ENCODE measurements at places on chromosomes 11 and 22.

- no peak for DNase-seq
Measured at GRCh38 chr11:132818951-132819350, 713.4 kb downstream of the OPCML start.

DNA sequence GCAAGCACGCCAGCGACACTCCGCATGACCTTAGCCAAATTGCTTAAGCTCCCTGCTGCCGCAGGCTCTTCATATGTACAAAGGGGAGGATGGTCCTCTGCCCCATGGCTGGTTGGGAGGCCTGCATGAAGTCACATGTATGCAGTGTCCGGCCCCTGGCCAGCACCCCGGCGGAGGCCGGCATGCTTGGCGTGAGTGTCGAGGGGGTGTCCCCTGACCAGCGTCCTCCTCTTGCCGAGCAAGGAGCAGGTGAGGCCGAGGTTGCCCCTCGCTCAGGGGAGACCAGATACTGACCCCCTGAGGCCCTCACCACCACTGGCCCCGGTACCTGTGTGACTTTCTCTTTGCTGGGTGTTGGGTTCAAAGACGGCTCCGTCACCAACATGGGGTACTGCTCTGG is 50.2 kb downstream of the DHCR7 start:
- DNase-seq = no peak

DNA sequence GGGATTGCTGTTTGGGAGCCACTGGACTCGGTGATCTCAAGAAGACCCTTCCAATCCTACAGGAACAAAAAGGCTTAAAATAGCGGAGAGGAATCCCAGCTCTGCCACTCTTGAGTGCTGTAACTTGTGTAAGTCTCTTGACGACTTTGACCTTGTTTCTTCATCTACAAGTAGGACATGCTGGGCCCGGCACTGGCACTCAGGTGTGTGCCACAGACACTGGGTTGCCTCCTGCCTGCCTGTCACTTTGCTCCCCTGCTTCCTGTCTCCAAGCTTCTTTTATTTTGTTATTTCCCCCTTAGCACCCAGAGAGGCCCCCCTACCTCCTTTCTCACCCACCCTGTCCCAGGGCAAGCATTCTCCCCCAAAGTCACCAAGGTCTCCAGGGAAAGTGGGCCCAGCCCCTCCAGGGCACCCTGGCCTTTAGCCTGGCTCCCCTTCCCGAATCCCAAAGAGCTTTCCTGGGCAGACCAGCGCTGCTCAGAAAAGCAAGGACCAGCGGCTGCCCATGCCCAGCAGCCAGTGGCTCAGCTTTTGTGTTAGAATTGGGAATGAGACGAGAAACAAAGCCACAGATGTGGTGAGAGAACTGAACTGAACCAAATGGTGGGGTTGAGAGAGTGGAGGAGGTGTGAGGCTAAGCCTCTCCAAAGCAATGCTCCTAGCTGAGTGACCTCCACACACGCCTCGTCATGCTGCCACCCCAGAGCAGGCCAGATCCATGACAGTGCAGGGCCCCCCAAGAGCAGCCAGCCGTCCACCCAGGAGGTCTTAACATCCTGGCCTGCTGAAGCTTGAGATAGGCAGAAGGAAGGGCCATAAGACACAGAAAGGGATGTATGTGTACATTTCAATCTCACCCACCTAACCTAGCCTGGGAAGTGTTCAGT is 4.5 kb downstream of the TRIM29 start:
- DNase-seq = no peak

DNA sequence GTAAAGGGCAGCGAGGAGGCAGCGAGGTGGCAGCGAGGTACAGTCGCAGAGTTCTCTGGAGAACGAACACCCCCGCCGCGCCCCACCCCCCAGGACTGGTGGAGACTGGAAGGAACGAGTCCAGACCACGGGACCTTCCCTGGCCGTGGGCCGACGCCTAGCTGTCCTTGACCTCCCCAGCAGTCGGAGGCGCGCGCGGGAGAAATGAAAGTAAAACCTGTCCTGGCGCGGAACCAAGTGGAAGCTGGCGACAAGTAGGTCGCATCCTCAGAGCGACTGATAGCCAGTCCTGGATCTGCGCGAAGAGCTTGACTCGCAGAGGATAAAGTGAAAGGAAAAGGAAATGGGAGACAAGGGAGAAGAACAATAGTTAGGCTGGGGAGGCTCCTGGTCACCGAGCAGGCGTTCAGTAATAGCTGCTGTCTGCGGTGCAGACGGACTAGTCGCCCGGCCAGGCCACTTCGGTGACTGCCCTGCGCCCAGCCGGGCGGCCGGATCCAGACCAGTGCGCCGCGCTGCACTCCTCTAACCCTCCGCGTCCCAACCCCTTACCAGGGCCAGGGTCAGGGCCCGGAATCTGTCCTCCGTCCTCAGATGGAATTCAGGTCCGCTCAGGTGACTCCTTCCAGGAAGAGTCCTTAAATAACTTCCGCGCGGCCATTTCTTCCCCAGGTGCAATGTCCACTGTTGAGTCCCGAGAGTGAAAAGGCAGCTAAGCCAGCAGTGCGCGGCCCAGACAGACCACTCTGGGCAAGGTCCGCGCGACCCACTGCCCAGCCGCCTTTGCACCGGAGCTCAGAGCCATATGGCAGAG is 1.9 kb upstream of the ADM start:
- DNase-seq = peak; percentile 86

DNA sequence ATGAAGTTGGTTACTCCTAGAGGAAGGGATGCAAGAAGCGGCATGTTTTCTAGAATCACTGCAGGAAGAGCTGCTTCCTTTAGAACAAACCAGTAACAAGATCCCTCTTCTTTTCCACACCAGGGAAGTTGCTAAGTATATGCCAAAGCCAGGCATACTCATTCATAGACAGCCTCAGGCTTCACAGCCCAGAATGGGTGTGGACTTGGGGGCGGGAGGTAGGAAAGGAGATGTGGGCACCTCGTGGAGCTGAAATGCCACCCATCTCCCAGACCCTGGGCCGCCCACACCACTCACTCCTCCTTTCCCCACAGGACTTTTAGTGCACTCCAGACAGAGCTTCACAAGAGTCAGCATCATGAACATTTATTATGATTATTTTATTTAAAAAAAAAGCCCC is 16.0 kb upstream of the TMEM121B start:
- no peak for DNase-seq

- no peak for DNase-seq
Measured at GRCh38 chr11:88300888-88301487, 36.5 kb downstream of the CTSC start.

DNA sequence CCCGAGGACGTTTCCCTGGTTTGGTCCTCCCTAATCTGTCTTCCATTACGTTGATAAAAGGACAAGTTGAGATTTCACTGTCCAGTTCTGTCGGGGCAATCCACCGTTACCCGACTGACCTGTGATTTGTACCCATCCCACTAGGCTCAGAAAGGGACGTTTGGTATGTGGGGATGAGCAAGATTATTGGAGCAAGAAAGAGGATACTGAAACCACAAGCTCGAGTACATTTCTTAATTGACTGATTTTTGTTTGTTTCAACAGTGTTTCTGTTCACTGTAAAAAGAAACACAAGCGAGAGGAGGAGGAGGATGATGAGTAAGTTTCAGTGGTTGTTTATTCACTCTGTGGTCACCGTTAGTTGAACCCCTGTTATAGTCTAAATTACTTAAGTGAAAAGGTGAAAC is 969 bp downstream of the CCDC117 start:
- DNase-seq = no peak

DNA sequence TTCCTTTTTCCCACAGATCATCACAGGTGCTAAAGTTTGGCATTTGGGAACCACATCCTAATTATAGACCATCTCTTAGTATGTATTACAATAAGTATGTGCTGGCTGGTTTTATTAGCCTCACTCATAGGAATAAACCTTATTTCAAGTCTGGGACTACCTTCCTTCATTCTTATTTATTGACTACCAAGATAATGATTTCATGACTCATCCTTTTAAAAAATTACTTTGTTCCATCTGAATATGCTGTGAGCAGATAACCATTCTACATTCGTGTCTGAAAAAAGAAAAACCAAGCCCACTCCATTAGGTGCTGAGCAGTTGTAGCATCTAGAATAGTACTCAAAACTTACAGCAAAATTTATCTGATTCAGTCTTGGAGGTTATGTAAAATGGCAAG is 12.3 kb downstream of the TNRC6B start:
- no peak for DNase-seq

DNA sequence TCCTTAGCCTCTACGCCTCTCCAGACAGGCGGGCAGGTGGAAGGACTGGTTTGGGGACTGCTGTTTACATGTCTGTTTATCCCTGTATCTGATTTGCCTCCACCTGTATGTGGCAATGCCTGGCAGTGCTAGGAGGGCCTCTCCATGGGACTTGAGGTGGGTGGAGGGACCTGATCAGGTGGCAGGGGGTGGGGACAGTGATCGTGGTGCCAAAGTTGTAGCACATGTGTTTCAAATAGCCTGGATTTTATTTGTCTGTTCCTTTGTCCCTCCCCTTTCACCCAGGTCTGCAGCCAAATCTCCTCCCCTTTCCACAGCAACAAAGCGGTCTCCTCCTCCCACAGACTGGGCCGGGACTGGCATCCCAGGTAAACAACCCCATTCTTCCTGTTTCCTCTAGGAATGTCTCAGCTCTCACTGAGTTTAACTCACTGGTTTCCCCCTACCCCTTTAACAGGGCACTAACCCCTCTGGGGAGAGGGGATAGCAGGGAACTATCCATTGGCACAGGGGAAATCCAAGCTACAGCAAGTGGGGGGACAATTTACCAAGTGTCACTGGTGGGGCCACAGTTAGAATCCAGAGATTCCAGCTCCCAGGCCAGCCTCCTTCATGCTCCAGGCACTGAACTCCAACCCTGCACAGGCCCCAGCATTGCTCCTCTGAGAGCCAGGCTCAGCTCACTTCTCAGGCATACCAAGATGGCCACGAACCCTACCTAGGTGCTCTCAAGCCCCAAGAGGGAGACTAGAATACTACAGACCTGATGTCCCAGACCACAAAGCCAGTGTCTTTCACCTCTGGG is 22.9 kb upstream of the TLCD5 start:
- peak; percentile 61 for DNase-seq

- no peak for DNase-seq
Measured at GRCh38 chr11:9601876-9602199, 28.4 kb downstream of the WEE1 start.

- DNase-seq = peak; percentile 65
Measured at GRCh38 chr11:68383976-68384501, 71.6 kb downstream of the LRP5 start.

DNA sequence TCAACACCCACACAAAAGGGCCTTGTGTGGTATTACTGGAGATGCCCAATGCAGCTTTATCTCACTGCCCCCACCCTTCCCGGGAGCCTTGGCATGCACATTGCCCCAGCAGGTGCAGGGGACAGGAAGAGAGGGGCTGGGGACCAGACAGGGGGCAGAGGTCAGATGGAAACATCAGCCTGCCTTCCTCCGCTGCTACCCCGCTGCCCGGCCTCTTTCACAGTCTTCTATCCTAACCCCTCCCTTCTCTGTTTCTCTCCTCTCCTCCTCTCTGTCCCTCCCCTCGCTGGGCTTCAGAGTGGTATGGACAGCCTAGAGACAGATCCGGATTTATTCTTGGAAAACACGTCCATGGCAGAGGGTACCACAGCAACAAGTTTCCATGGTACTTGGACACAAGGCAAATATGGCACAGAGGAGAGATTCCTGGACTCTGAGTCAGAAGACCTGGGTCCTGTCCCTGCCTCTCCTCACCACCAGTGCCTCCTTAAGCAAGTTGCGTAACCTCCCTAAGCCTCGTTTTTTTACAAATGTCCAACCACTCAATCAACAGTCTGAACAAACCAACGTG is 8.3 kb upstream of the IGSF9B start:
- no peak for DNase-seq

DNA sequence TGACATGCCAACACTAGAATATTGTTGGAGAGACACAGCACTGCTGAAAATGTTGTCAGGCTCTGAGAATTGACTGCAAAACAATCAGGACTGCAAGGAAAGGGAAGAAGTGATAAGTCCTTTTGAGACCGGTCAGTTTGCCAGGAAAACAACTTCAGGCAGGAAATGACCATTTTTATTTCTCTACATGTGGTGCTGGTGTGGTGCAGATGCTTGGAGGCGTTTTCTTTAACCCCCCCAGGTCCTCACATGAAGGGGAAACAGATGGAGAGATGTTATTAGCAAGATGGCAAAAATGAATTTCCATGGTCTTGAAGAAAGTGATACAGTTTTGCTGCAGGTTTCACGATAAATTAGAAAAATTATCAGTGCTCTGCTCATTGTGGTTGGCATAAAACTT is 5.7 kb downstream of the AP2A2 start:
- no peak for DNase-seq

DNA sequence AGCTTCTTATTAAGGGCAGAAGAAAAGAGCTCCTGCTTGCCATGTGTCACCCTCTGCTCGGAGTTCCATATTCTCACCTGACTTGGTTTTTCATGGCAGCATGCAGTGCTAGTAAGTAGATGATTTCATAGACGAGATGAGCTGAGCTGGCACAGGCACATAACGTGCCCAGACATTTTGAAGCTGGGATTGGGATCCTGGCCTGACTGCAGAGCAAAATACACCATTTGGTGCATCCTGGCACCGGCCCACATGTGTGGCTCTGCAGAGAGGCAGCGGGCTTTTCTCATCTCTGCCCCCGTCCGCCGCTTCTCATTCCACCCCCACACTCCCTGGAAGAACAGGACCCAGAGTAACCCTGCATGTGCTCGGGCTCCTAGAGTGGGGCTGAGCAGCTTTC is 24.8 kb downstream of the FAM118A start:
- no peak for DNase-seq

GRCh38 chr11:117090111-117090706 is 8.0 kb downstream of the SIK3 start:
- DNase-seq = no peak

DNA sequence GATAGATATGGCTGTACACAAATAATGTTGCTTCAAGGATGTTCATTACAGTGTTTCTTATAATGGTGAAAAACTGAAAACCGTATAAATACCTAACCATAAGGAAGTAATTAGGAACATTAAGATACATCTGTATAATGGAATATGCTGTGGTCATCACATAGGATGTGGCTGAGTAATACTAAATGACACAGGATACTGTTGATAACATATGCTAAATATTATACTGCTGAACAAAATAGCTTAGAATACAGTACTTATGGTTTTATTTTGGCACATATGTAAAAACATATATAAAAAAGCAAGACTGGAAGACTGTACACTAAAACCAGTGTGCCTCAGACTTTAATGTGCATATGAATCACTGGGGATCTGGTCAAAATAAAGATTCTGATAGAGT is 43.8 kb downstream of the FBXO7 start:
- DNase-seq = no peak

DNA sequence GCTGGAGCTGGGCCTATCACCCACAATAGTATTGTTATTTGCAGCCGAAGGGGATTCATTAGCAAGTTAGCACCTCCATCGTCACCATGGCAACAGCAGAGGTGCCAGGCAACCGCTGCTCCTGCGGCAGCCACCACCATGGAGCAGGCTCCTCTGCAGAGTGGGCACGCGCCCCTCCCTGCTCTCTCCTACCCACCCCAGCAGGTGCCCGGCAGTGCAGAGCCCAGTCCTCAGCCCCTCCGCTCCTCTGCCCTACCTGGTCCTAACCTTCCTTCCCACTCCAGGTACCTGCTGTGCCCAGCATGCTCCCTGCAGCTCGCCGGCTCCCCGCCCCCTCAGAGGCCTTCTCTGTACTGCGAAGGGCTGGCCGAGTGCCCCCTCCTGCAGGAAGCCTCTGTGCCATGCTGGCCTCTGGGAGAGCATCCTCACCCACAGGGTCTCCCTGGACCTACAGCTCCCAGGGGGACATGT is 3.6 kb downstream of the DUSP8 start:
- DNase-seq = peak; percentile 82

Measured in NCI-H526 (cell line).